ENCODE measurements at places on chromosomes 2 and 18.

GRCh38 chr2:2146969-2147900 is 183.8 kb downstream of the MYT1L start:
- DNase-seq, result no peak

- peak; percentile 50 for DNase-seq
Observed at GRCh38 chr18:36441426-36442240, 144.1 kb downstream of the FHOD3 start.

DNA sequence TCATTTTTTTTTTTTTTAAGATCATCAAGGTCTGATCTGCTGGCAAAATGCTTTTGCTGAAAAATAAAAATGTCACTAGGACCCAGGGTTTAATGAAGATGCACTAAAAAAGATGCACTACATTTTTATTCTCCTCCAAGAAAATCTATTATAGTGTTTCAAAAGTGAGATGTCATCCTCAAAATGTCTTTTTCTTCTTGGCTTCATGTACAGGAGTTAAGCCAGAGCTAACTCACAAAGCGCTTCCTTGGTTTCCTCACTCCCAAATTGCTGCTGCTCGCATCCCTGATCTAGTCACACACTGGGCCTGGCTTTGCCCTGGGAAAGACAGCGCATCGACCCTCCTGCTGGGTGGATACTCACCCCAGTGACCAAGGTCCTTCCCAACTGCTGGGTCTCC is 113.4 kb upstream of the CCDC68 start:
- DNase-seq, result no peak

GRCh38 chr2:164302786-164303185 is 318.5 kb downstream of the GRB14 start:
- no peak for DNase-seq

DNA sequence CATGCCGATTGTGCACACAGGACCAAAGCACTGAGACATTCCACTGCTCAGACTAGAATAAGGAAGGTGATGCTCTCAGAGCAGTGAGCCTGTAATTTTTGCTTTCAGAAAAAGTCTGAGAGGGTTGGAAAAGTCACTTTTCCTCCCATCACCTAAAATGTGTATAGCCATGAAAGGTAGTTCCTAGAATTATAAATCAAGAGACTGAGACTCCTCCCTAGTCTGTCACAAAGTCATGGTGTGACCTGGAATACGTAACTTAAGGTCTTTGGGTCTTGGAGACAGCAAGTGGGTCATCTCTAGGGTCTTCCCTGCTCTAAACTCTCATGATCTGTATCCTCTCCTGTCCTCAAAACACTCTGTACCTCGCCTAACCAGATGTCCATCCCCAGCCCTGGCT is 16.9 kb downstream of the ZNF521 start:
- no peak for DNase-seq

DNA sequence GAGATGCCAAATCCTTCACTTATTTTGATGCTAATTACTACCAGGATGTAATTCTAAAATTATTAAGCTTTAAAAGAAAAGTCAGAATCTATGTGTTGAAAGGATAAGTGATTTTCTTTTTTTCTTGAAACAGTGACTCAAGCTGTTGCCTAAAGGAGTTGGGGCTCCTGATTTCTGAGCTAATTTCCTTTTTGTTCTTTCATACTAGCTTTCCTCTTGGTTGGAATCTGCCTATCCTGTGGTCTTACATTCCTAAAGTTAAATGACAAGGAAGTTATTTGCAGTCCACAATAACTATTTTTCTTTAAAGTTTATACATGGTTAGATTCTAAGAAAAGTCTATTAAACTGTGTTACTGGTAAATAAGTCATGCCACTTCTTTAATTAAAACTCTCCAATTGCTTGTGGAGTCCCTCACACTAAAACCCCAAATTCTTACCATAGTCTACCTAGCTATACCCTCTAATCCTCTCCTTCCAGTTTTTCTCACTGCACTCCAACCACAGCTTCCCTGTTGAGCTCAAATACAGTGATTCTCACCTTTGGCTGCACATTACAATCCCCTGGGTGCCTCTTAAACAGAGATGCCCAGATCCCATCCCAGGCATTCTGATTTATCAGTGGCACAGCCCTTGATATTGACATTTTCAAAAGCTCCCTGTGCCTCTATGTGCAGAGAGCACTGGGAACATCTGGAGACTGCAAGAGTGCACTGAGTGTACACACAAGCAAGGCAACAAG is 63.3 kb upstream of the EFEMP1 start:
- DNase-seq, result peak; percentile 5

DNA sequence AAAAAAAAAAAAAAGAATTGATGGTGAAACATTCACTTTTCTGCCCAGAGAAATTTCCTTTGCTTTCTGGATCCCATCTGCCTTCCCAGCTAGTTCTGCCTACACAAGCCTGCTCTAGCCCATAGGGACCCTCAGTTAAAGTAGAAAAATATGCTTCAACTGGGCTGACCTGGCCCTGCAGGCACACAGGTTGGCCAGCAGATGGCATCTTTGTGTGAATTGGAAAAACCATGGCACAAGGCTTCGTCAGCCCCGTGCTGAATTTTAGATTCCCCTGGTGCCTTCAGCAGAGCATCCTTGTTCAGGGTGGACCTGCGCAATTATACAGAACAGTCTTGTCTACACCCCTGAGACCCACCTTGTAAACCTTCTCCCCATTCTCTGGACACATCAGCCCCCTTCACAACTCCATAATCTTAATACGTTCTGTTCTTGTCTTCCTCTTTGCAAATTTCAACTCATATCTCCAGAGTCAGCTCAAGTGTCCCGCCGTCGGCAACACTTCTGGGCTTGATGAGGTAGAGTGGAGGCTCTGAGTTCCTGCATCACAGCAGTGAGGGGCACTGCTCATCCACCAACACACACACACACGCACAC is 114.5 kb downstream of the INSIG2 start:
- peak; percentile 60 for DNase-seq

- DNase-seq, result no peak
Observed at GRCh38 chr2:23745068-23745725, 181.7 kb downstream of the ATAD2B start.

DNA sequence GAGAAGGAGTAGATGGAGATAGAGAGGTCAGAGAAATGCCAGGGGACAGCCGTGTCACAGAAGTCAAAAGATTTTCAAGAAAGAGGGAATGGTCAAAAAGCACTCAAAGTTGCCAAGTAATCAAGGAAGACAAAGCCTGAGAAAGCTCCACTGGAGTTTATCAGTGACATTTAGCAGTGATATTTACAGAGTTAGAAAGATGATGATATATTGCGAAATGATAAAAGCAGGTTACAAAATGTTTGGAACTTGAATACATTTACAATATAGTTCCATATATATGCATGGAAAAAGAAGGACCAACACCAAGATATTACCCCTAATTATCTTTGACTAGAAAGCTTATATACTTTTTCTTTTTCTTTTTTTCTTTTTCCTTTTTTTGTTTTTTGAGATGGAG is 20.4 kb downstream of the ZNF2 start:
- no peak for DNase-seq

DNA sequence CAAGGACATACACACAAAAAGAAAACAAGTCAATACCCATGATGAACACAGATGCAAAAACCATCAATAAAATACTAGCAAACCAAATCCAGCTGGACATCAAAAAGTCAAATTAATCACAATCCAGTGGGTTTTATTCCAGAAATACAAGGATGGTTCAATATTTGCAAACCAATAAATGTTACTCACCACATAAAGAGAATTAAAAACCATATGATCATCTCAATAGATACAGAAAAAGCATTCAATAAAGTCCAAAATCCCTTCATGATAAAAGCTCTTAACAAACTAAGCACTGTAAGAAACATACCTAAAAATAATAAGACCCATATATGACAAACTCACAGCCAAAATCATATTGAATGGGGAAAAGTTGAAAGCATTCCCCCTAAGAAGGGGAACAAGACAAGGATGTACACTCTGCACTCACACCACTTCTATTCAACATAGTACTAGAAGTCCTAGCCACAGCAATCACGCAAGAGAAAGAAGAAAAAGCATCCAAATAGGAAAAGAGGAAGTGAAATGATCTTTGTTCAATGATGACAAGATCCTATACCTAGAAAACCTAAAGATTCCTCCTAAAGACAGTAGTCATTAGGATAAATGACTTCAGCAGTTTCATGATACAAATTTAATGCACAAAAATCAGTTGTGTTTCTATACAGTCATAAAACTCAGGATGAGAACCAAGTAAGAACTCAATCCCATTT is 62.6 kb downstream of the TRAPPC8 start:
- no peak for DNase-seq

GRCh38 chr18:77899972-77900754 is 650.5 kb downstream of the GALR1 start:
- peak; percentile 40 for DNase-seq

GRCh38 chr2:233063269-233063975 is 3.3 kb downstream of the INPP5D start:
- DNase-seq, result no peak

- peak; percentile 99 for DNase-seq
Observed at GRCh38 chr18:63683152-63683551, 19.6 kb upstream of the SERPINB11 start.

- peak; percentile 64 for DNase-seq
Observed at GRCh38 chr18:52288403-52289004, 51.5 kb upstream of the DCC start.

- peak; percentile 12 for DNase-seq
Observed at GRCh38 chr2:23291239-23291638, 93.7 kb upstream of the KLHL29 start.

Data from epithelial cell of esophagus (primary cell).